Heart right ventricle (tissue), 16 donors: ENCODE measurements at places on chromosomes 3 and 15. TPM values are rescaled to one million over a fixed set of nuclear protein-coding genes. Genes with fewer than 3 reads are reported as not detected.

Gene GUCA1C
- 4.8 TPM for total RNA-seq

Gene STXBP5L
- total RNA-seq, result not detected

Gene SCG5
- 0.31 TPM for total RNA-seq

Gene DAZL
- total RNA-seq, result not detected

Gene PRR20G
- not detected for total RNA-seq

Gene CCDC80
- 38.6 TPM for total RNA-seq
